ENCODE measurements at places on chromosomes 7 and 10.

DNA sequence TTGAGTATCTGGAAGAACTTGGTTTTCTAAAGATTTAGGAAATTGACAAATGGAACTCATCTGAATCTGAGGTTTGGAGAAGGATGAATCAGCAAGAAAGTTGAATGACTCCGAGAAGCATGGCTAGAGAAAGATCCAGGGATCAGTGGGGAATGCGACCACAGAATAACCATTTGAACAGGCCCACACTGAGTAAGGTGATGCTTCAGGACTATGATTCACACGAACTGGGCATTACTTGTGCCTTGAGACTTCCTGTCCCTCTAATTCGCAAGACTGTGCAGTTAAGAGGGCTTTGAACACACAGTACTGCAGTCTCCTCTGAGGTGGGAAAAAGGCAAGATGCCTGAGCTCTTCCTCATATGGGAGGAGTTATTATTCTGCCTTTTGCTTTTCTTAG is 395.5 kb upstream of the POM121L12 start:
- DNase-seq = no peak

DNA sequence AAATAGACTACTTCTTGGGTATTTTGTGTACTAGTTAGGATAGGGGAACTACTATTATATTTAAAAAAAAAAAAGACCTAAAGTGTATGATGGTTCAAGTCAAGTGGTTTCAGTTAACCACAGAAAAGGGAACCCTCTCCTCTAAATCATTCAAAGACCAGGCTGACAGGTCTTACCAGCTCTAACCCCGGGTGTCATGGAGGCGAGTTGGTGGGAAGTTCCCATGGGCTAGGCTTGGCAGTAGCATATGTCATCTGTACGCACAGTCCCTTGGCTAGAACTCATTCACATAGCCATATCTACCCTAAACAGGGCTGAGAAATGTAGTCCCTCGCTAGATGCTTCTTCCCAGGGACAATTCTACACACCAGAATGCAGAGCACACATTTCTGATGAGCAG is 37.7 kb upstream of the KCNMA1 start:
- DNase-seq = no peak

GRCh38 chr10:113691381-113691780 is 11.7 kb downstream of the CASP7 start:
- no peak for DNase-seq

DNA sequence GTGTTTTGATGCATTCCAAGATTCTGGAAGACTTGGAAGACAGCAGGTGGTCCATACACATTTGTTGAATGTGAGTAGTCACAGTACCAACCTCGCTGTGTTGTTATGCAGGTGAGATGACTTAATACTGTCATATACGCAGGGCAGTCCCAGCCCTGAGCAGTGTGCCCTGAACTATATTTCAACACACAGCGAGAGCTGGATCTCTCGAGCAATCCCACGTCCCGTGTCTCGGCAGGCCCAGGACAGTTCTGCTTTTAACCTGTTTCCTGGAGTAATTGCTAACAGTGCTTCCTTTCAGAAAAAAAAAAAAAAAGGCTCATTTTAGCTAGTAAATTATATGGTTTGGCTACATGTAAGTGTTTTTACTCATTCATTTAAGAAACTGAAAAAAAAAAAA is 179.7 kb downstream of the PRKCQ start:
- DNase-seq = no peak

DNA sequence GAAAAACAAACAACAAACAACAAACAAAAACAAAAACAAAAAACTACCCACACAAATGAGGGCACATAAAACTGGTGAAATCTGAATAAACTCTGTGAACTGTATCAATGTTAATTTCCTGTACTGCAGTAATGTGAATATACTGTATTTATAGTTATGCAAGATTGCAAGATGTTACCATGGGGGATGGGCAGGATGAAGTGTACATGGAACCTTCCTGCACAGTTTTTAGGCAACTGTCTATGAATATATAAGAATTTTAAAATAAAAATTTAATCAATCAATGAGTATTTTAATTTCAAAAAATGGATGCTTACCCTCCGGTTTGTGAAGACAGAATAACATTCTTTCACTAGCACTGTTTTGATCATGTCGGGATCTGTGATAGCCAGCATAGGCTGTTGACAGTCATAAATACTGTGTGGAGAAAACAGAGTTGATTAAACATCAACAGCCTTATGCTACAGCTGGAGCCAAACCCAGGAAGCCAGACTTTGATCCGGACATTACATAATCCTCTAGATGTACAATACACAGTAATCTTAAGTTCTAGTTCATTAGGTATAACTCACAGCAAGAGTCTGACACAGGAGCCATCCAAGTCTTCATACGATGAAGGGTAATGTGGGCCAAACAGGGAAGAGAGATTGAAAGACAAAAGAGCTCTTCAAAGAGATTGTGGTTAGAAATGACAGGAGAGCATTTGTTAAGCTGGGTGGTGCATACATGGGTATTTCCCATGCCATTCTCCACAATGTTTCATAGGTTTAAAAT is 14.8 kb downstream of the CYP3A7 start:
- DNase-seq = no peak

DNA sequence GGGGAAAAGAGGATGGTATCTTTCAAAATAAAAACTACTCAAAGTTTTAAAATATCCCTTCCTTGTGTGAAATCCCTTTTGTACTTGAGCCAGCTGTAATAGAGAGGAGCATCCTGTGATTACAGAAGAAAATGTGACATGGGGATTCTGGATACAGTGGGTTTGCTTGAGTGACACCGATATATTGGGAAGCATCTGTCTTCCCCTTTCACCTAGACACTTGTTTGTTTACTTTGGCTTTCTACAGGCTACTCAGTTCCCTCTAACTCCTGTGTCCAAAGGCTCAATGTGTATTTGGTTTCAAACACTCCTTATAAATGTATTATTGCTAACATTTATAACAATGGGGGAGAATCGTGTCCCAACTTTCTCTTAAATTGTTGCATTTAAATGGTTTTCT is 24.4 kb downstream of the CPED1 start:
- no peak for DNase-seq

GRCh38 chr10:121112579-121113384 is 261.6 kb downstream of the WDR11 start:
- DNase-seq = no peak

DNA sequence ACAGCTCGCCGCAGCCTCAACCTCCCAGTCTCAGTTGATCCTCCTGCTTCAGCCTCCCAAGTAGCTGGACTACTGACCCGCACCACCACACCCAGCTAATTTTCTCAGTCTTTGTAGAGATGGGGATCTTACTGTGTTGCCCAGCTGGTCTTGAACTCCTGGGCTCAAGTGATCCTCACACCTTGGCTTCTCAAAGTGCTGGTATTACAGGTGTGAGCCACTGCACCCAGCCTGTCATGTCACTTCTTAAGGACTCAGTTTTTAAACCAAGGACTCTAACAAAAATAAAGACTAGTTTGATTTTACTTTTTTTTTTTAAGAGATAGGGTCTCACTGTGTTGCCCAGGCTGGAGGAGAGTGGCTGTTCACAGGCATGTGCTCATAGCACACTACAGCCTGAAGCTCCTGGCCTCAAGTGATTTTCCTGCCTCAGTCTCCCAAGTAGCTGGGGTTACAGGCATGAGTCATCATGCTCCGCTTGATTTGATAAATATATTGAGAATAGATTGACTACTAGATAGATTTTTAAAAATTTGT is 16.5 kb upstream of the PPP3CB start:
- DNase-seq = no peak

DNA sequence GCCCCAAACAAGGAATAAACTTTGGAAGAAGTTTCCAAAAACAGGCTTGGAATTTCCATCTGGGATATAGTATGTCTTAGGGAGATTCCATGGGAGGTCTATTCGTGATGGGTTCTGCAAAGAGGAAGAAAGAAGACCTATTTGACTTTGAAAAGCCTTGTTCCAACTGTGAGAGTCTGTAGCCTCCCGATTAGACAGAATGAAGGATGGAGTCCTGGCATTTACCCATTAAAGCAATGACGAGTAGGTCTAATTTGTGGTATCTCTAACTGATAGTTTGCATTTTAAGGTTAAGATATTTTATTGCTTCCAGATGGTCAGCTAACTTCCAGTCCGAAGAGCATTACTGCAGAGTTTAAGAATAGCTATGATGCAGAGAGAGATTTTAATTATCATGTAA is 19.5 kb upstream of the GALNT17 start:
- DNase-seq = no peak

DNA sequence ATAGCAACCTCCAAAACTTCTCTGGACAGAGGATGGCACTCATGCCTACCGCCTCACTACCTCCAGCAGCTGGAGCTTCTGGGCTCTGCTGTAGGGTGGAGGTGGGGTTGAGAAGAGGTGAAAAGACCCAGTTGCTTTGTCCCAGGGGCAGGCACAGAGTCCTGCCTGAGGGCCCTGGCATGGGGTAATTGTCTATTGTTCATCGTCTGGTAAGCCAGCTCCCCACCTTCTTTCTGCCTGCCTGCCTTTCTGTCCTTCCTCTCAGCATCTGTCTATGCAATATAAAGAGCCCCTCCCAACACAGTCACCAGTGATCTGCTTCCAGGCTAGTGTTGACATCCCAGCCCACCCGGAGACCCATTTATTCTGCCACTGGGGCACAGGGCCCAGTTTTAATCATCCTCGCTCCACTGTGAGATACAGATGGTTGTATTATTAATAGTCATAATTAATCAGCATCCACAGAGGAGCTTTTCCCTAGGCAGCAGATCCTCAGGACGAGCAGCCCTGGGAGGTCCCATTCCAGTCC is 39.0 kb downstream of the ZMIZ1 start:
- no peak for DNase-seq

DNA sequence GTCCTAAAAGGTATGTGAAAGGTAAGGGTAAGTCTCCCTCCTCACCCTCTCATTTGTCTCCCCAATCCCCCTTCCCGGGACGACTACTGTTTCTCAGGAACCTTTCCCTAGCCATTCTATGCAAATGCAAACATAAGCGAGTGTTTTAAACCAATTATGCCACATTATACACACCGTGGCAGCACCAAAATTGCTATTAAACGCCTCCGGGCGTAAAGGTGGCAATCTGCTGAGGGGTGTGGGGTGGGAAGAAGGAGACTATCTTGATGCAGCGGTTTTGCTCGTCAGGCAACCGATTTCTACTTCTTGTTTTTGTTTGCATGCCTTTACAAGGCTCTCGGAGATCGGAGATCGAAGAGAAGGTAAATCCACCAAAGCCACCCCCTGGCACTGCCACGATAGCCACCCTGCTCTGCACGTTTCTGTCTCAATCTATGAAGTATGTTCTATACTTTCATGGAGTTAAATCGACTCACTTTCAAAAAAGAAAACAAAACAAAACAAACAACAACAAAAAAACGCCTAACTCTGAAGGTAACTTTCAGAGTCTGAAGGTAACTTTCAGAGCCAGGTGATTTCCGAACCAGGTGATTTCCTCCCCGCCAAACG is 46.0 kb upstream of the CDK1 start:
- no peak for DNase-seq

DNA sequence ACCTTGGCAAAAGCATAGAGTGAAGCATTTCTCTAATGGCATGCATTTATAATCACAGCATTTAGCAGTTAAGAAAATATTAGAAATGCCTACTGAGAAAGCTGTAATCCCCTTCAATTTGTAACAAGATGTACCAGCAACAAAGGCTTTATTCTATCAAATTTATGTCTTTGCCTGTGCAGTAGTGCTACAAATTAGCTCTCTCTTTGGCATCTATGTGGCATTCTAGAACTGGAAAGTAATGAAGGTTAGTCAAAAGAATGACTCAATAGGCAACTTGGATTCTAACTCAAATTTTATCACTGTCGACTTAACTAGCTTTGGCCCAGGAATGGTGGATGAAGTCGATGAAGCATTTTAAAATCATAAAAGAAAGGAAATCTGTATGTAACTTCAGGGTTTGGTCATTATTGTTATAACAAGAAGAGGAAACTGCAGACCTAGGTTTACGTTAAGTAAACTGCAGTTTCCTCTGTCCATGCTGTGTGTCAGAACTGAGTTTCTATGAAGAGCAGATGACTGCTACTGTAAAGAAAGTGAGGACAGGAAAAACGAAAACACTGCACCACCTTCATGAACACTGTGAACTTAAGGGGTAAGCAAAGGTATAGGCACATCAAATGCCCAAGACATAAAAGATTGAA is 140.0 kb downstream of the RAPGEF5 start:
- DNase-seq = no peak

DNA sequence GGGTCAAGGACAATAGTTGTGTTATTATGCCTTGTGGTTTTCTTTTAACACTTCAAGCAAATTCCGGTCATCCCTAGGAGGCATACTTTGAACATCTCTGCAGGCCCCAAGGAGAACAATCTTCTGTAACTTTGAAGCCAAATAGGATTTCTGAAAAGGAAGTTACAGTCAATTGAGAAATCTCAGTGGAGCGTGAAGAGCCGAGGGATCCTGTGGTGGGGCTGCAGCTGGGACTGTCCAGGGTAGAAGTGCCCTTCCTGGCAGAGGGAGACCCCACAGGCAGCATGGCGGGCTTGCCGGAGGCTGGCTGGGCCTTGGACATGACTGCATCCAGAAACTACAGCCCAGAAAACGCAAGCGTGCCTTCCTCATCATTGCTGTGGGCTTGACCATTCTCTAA is 179.7 kb downstream of the PTPN20 start:
- no peak for DNase-seq

- DNase-seq = no peak
These were observed 13.7 kb downstream of the ZMIZ2 start for GRCh38 chr7:44762300-44762699.

GRCh38 chr10:59087486-59087885 is 89.0 kb upstream of the PHYHIPL start:
- DNase-seq = no peak

- no peak for DNase-seq
These were observed 623.8 kb downstream of the SUGCT start for GRCh38 chr7:40758590-40758989.

GRCh38 chr7:155585951-155586350 is 39.6 kb upstream of the CNPY1 start:
- no peak for DNase-seq

DNA sequence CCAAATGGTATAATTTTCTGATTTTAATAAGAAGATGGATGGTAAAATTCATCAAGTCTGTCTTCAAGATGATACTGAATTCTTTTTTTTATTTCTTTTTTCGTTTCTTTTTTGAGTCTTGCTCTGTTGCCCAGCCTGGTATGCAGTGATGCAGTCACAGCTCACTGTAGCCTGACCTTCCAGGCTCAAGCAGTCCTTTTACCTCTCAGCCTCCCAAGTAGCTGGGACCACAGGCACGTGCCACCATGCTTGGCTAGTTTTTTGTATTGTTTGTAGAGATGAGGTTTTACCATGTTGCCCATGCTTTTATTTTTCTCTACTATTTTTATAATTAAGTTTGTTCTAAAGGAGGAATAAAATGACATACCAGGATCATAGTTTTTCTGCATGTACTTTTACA is 52.1 kb upstream of the HELLS start:
- no peak for DNase-seq

GRCh38 chr7:140557809-140558518 is 78.7 kb upstream of the MKRN1 start:
- no peak for DNase-seq

DNA sequence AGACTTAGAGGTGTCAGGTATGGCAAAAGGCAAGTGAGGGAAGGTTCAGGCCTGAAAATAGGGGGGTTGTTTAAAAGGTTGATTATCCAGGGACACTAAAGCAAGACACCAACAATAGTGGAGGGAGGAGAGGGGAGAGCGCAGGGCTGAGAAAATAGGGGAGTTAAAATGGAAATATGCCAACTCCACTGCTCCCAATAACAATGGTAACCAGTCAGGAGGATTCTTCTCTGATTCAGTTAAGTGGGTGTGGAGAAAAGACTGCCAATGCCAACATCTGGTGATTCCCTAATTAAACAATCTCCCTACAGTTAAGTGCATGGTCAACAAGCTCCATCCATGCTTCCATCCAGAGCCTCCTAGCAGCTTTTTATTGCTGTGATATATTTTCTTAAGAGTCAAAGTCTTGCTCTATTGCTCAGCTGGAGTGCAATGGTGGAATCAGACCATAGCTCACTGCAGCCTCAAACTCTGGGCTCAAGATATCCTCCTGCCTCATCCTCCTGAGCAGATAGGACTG is 183.3 kb downstream of the JAZF1 start:
- no peak for DNase-seq
